ENCODE measurements at places on chromosomes 12 and 14.

DNA sequence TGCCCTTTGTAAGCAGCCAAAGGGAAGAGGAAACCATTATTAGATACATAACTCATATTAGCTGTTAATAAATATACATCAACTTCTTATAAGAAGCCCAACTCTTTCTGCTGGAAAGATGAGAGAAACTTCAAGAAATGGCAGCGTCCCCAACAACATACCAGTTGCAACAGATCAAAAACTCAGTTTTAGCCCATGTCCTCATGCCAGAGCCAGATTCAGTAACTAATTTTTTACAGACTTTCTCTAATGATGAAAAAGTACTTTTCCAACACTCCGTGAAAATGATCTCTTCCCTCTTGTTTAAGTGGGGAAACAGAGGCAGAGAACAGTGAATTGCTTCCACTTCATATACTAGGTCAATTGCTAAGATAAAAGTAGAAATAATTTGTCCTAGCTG is 206.8 kb upstream of the NUDT4 start:
- peak; percentile 38 for DNase-seq

DNA sequence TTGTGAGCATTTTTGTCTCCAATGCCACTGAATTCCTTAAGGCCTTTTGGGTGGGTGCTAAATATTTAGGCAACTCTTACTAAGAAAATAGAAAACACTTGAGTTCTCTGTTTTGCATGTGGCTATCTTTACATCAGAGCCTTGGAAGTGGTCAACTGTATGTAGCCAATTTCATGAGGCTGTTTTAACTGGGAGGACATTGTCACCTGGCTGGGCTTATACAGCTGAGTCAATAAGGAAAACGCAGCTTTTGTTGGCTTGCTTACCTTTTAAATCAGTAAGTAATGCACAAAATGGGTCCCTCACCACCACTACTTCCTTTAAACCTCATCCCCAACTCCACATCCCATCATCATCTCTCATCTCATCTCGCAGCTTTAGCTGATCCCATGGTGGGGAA is 194.3 kb downstream of the RGS6 start:
- DNase-seq, result no peak

DNA sequence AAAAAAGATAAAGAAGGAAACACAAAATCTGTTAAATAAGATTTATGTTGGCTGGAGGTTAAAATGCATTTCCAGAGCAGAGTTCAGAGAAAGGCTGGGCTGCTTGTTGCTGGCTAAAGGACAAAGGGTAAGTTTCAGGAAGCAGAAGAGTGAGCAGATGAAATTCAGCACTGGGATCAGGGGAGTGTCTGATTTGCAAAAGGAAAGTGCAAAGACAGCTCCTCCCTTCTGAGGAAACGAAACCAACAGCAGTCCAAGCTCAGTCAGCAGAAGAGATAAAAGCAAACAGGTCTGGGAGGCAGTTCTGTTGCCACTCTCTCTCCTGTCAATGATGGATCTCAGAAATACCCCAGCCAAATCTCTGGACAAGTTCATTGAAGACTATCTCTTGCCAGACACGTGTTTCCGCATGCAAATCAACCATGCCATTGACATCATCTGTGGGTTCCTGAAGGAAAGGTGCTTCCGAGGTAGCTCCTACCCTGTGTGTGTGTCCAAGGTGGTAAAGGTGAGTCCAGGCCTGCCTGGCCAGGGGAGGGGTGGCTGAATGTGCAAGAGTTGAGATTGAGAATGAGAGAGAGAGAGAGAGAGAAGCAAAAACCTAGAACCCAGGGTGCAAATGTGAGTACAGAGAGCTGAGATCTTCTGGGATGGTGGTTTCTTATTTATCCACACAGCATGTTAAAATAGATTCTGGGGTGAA is at the start of gene OAS1:
TSS of gene OAS1 (plus strand) at position 251 of the 703 bp plus-strand sequence. CDS start at position 329, 78 bp downstream.
- DNase-seq, result peak; percentile 44

DNA sequence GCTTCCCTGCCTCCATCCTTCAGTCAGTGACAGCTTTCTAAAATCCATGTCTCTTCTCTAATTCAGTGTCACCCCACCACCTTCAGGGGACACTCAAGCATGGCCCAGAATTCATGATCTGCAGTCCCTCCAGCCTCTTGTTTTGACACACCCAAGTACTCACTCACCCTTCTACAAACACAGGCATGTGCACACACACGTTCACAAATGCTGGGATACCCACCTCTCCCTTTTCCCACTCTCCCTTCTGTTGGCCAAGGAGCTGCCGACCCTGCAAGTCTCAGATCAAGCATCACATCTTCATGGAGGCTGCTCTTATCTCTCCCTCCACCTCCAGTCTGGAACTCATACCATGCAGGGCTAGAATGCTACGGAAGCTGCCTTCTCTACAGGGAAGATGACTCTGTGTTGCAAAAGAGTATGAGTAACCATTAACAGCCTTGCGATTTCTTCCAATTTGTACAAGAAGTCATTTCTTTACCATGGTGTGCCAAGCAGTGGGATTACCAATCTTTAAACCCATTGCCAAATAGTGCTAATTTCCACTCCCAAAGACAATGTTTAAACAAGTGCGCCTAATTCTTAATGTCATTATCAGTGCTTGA is 196.1 kb downstream of the BCL11B start:
- no peak for DNase-seq

DNA sequence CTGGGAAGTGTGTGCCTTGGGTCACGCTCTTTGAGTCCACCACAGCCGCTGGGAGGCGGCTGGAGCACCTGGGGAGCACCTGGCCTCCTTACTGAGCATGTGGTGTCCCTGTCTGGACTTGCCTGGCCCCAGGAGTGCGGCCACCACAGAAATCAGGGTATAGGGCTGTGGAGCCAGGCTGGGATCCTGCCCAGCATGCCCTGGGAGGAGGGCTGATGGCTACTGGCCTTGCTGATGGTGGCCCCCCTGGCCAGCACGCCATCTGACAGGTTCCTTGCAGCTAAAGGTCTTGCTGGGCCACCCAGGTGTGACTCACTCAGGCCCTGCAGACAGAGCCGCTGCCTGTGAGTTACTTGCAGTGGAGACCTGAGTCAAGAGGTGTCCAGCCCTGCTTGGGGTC is 6.0 kb downstream of the ULK1 start:
- no peak for DNase-seq
